Activated T-cell treated with anti-CD3 and anti-CD28 coated beads, Interleukin-2, amount 50 U/mL, for 72 hours (primary cell): ENCODE measurements at places on chromosomes 7 and 10.

DNA sequence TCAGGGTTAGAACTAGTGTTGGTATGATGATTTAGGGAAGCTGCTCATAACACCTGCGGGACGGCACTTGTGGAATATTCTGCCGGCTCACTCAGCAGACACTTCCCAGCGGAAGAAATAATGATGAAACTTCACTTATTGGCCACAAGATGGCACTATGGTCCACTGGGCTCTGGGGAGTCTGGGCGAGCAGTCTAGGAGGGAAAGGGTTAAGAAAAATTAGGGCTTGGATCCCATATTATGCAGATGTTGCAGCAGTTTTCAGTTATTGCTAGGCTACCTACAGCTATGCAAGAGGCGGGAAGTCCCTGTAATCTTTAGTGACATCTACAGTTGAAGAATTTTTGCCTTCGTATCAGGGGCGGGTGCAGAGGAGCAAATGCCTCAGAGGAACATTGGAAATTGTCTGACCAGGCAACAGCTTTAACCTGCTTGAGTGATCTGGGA lies 238.7 kb upstream of the PRSS58 start:
- no peak for DNase-seq

- no peak for DNase-seq
Observed at GRCh38 chr7:108311446-108312168, 144.6 kb downstream of the NRCAM start.

DNA sequence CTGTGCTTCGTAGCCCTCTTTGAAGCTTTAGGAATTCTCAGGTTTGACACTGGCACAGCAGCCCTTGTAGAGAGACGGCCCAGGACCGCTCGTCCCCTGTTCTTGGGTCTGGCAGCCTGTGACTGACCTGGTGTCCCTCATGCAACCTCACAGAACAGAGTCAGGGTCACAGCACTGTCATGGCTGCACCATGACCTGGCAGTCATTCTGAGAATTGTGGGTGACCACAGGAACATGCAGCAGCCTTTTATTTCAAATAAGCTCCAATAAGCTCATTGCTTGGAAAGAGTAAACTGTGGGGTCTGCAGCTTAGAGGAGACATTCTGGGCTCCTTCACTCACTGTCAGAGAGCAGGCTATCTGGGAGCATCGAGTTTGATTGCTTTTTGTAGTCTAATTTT lies 42.5 kb downstream of the MYO1G start:
- DNase-seq, result no peak

- DNase-seq, result no peak
Observed at GRCh38 chr10:123800289-123800688, 91.3 kb downstream of the CPXM2 start.

DNA sequence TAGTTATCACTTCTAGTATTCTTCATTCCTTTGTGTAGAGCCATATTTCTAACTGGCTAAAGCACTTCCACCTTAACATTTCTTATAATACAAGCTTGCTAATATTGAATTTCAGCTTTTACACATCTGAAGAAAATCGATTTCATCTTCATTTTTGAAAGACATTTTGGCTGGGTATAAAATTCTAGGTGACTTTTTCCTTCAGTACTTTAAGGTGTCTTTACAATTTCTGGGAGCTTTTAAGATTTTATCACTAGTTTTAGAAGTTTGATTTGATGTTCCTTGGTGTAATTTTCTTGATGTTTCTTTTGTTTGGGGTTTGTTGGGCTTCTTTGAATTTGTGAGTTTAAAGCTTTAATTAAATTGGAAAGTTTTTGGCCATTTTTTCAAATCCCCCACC lies 38.5 kb upstream of the TMEM168 start:
- no peak for DNase-seq

DNA sequence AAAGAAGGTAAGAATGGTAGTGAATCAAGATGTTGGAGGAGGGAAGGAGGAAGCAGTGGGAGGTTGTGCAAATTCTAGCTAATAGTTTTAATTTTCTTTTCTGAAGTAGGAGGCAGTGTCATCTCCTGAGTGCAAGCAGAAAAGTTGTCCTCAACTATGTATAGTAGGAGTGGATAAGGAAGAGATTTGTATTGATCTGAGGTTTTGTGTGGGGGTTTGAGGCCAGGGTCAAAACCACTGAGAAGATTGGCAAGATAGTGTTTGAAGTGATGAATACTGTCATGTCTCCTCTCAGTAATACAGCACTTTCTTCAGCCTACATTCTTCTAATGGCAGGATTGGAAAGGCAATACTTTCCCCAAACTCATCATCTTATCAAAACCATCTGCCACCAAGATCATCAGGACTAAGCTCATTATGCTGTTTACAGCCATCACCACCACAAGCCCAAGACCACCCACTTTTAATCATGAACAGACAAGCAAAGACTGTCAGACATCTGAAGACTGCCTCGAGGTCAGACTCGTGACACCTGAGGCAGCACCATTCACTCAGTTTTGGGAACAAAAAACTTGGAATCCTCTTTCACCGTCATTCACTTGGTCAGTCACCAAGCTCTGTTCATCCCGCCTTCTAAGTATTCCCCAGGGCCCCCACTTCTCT lies 1.5 kb upstream of the MIOS start:
- DNase-seq, result peak; percentile 28

DNA sequence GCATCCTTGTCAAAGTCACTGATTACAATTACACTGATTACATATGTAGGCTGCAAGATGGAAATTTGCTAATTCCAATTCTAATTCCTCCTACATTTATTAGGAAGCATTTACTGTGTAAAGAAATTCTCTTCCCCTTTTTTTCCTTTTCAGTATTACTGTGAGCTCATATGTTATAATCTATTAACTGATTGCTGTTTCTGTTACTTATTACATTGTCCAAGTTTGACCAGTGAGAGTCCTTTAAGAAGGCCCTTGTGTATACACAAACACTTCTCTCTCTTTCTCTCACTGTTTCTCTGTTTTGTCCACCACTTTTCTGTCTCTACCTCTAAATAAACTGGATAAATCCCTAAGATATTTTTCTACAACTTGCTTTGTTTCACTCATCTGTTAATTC lies 31.5 kb downstream of the PHF14 start:
- DNase-seq, result no peak

DNA sequence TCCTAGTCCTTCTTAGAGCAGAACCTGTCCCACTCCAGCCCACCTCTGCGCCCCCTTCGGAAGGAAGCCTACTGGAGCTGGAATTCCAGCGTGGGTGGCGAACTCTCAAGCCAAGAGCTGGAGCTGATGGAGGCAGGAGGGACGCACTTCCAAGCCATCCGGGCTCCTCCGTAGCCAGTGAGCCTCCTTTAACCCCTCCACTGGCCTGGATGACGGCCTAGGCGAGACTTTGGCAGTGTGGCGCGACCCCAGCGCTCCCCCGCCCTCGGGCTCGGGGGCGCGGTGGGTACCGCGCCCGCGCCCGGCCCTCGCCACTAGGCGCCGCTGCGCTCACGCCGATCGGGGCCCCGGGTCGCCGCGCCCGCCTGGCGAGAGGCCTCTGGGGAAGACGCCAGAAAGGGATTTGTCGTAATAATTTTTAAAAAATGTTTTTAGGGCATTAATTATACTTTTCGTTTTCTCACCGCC lies 5.1 kb upstream of the EMX2 start:
- DNase-seq, result peak; percentile 62

- DNase-seq, result no peak
Observed at GRCh38 chr7:123271856-123272255, 72.1 kb upstream of the SLC13A1 start.

GRCh38 chr7:157813741-157814661 lies 477.2 kb downstream of the DNAJB6 start:
- no peak for DNase-seq

- DNase-seq, result peak; percentile 50
Observed at GRCh38 chr7:116588225-116588624, 63.4 kb downstream of the CAV1 start.

DNA sequence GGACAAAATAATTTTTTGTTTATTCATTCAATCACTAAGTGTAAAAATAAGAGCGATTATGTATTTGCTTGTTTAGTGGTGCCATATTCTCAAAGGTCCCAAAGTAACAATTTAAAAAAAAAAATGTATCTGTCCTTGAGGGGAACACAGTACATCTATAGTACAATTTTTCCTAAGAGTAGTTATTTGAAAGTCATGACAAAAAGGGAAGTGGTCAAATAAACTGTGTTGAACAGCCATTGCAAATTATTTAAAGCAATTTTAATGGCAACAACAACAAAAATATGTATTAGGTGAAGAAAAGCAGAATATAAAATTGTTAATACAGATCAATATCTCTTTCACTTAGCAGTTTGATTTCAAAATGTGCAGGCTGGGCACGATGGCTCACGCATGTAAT lies 943.5 kb downstream of the CNTNAP2 start:
- no peak for DNase-seq

GRCh38 chr7:40888499-40888898 lies 753.7 kb downstream of the SUGCT start:
- DNase-seq, result no peak

DNA sequence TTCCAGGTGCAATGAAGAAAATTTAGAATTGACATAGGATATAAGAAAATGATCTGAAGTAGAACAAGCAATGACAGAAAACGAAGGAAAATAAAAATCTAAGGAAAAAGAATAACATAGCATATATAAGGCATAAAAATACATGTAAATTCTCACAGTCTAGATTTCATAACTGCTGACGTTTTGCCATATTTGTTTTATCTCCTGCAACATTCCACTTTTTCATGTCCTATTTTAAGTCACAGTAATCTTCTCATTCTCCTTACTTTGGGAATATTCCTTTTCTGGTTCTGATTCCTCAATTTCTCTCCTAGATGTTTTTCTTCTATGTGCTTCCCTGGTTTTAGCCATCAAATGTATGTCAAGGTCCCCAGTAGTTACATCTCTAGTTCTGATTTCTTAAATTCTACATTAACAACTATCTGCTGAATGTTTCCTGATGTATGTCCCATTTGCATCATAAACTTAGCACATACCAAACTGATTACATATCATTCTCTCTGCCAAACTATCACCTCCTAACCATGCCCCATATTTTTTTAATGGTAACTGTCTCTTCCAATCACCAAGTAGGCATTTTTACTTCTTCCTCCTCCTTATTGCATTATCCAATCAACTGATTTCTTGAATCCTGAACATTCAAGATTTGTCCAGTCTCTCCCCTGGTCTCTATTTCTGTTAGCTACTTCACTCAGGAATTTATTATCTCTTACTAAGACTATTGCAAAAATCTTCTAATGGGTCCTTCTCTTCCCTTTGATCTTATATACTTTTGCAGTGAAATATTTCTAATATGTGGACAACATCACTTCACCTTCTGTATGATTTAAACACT lies 171.3 kb downstream of the DNAJC1 start:
- DNase-seq, result no peak

DNA sequence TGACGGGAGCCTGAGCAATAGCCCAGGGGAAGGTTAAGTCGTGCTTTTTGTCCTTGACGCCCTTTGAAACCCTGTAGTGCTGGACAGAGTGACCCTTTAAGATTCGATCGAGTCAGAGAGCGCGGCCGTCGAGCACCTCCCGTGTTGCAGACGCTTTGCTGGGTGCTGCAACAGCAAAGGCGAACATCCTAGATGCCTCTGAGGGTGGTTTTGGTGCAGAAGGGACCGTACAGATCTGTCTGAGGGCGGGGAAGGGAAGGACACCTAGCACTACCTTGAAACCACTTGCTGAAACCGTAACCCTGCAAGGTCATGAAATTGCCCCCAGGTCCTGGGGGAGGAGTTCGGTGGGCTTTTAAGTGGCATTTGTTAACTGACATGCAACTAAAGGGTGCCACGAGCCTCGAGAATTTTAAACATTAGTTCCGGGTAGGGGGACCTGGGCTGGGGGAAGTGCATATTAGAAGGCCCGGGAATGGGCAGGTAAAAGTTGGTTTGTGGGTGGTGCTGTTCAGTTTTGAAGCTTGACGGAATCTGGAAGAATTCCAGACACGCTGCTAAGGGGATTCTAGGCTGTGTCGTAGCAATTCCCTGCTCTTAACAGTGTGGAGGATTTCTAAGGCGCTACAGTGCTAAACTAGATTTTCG lies 786 bp downstream of the ATP5F1C start:
- DNase-seq, result no peak
